Gastrocnemius medialis (tissue), 4 donors: ENCODE measurements at places on chromosomes 13 and 19. TPM values are rescaled to one million over a fixed set of nuclear protein-coding genes. Genes with fewer than 3 reads are reported as not detected.

DNA sequence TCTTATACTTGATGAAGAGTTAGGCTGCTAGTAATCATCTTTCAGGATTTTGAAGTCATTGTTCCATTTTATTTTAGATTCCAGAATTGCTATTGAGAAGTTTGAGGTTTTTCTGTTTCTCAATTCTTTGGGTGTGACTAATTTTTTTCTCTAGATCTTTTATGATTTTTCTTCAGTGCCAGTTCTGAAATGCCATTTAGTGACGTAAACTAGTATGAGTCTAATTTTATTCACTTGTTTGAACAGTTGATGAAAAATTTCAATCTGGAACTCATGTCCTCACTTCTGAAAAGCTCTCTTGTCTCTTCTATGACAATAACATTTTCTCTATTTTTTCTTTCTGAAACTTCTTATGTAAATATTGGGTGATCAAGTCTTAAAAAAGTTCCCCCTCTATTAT lies 188.5 kb upstream of the HTR2A start:
- no peaks in the 10 kb centered on the region for H3K36me3 ChIP-seq
- no peak for DNase-seq
- no peak overlapping the region for H3K4me3 ChIP-seq
- no peaks in the 10 kb centered on the region for H3K4me1 ChIP-seq

DNA sequence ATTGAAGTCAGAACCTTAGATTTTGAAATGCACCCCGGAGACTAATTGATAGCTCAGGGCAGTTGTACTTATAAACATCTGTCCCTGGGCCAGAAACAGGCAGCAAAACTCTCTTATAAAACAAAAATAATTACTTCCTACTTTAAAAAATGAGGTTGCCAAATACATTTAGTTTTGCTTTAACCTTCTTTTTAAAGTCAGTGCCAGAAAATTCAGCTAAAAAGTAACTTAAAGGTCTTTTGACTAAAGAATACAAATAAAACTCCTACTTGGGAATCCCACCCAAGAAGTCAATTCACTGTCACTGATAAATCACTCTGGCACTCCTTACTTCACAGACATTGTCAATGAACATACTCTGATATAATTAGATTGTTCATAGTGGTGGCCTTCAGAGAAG lies 60.7 kb downstream of the DOCK9 start:
- H3K4me3 ChIP-seq = no peak overlapping the region
- no peak for DNase-seq
- H3K36me3 ChIP-seq = no peaks in the 10 kb centered on the region
- H3K4me1 ChIP-seq = peaks cover 25% of the 10 kb centered on the region

DNA sequence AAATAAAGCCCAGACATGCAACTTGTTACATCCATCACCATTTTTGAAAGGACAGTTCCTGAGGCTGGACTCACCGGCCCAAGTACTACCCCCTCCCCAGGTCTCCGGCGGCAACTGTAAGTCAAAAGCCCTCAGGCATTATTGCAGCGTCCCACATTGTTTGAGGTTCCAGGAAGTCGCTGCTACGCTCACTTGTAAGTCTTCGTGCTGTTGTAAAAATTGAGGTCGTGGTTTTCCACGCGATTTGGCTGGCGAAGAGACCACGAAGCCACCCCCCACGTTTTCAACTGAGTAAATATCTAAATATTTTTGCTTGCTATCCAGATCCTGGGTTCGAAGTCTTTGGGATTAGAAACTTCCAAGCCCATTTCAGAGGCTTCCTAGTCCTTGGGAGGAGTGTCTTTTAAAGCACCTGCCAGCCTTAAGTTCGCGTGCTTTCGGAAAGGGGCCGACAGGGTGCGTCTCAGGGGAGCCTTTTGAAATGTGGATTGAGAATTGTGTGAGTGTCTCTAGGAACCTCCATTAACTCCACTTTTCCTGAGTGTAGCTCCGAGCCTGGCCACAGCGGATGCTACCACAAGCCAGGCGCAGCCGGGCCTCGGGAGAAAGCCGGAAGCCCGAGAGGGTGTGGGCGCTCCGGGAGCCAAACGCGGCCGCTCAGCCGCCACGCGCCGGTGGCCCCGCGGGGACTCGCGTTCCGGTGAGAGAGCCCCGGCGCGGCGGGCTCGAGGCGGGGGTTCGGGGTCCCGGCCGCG lies 434 bp upstream of the FNDC3A start:
- H3K4me1 ChIP-seq = peaks cover 28% of the 10 kb centered on the region
- no peaks in the 10 kb centered on the region for H3K27me3 ChIP-seq
- peak overlapping the region; percentile 96 for H3K4me3 ChIP-seq
- peak overlapping the region; percentile 98 for H3K27ac ChIP-seq

SPC24 gene
- total RNA-seq = not detected

DNA sequence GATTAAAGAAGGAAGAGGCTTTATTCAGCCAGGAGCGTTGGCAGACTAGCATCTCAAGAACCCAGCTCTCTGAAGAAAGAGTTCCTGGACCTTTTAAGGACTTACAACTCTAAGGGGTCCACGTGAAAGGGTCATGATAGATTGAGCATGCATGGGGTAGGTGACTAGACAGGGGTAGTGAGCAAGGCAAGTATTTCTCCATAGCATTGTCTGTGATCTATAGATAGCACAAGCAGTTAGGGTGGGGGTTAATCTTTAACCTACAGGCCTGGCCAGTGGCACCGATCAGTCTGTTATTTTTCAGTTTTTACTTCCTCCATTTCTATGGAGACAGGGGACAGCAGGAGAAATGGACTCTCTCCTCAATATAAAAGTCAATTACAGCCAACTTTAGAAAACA lies 983.7 kb downstream of the SLITRK1 start:
- no peak for DNase-seq
- no peak overlapping the region for H3K27ac ChIP-seq
- no peak overlapping the region for H3K4me3 ChIP-seq
- H3K27me3 ChIP-seq = no peaks in the 10 kb centered on the region
- H3K36me3 ChIP-seq = no peaks in the 10 kb centered on the region
- H3K4me1 ChIP-seq = no peaks in the 10 kb centered on the region

GRCh38 chr19:1122972-1123363 lies 19.2 kb downstream of the GPX4 start:
- H3K4me3 ChIP-seq = no peak overlapping the region
- DNase-seq = no peak
- no peak overlapping the region for H3K27ac ChIP-seq
- H3K36me3 ChIP-seq = peaks cover 81% of the 10 kb centered on the region
- no peaks in the 10 kb centered on the region for H3K27me3 ChIP-seq

DNA sequence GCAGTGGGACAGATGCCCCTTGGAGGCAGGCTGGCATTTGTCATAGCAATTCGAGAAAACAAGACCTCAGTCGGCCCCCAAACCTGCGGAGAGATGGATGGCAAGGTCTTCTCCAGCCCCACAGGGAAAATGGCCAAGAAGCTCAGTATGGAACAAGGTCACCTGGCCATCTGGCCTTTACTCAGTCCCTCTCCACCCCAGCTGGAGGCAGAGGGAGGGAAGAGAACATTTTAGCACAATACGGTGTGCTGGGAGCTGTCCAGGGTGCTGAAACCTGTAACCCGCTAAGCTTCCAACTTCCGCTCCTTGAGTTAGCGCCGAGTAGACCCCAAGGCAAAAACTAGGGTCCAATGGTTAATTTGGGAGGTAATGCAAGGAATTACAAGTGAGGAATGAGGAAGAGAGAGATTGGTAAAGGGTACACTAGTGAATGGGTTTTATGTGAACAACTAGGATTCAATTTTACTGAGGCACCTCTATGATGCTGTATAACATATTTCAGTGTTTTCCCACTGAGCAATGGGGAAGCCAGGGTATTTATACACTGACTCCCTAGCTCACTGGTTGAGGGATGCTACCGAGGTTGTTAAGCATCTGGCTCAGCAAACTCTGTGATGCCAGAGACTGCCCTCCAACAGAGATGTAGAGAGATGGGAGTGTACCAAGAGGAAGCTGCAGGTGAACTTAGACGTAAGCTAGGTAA lies 64.3 kb downstream of the CACNA1A start:
- no peaks in the 10 kb centered on the region for H3K27me3 ChIP-seq
- H3K4me1 ChIP-seq = no peaks in the 10 kb centered on the region
- no peaks in the 10 kb centered on the region for H3K36me3 ChIP-seq
- no peak overlapping the region for H3K4me3 ChIP-seq

DNA sequence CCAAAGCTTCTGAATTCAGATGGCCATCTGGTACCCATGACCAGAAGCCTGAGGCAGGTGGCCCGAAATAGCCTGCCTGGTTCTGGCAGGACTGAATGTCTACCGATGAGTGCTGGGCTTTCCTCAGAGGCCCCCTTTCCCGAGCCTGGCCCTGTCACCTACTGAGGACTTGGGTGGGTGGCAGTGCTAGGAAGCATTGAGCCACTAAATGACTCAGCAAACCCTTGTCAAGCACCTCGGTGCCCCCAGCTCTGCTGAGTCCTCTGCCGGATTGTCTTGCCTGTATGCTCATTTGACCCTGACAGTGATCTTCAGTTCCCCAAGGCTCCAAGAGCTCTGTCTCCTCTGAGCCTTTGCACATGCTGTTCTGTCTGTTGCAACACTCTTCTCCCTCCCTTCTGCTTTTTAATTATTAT lies 17.9 kb downstream of the PPP1R37 start:
- no peaks in the 10 kb centered on the region for H3K27me3 ChIP-seq
- no peak overlapping the region for H3K4me3 ChIP-seq
- H3K36me3 ChIP-seq = no peaks in the 10 kb centered on the region
- H3K27ac ChIP-seq = no peak overlapping the region
- H3K4me1 ChIP-seq = peaks cover 7% of the 10 kb centered on the region

CCDC124 gene
- total RNA-seq = 86.5 TPM

GRCh38 chr19:28387507-28387906 lies 825.4 kb downstream of the UQCRFS1 start:
- DNase-seq = no peak
- H3K36me3 ChIP-seq = no peaks in the 10 kb centered on the region
- H3K27me3 ChIP-seq = no peaks in the 10 kb centered on the region
- H3K27ac ChIP-seq = no peak overlapping the region
- H3K4me1 ChIP-seq = no peaks in the 10 kb centered on the region

GRCh38 chr13:47588676-47589075 lies 412.4 kb downstream of the SUCLA2 start:
- no peaks in the 10 kb centered on the region for H3K4me1 ChIP-seq
- H3K27ac ChIP-seq = no peak overlapping the region
- DNase-seq = no peak
- no peaks in the 10 kb centered on the region for H3K27me3 ChIP-seq
- H3K36me3 ChIP-seq = no peaks in the 10 kb centered on the region

- H3K27ac ChIP-seq = no peak overlapping the region
- H3K36me3 ChIP-seq = no peaks in the 10 kb centered on the region
- DNase-seq = no peak
- no peaks in the 10 kb centered on the region for H3K27me3 ChIP-seq
- H3K4me1 ChIP-seq = no peaks in the 10 kb centered on the region
- H3K4me3 ChIP-seq = no peak overlapping the region
Measured at GRCh38 chr19:39419003-39419402, 6.5 kb downstream of the PLEKHG2 start.

- peaks cover 4% of the 10 kb centered on the region for H3K4me1 ChIP-seq
- H3K27ac ChIP-seq = no peak overlapping the region
- no peak for DNase-seq
- H3K27me3 ChIP-seq = no peaks in the 10 kb centered on the region
Measured at GRCh38 chr13:77333594-77333993, 6.7 kb upstream of the MYCBP2 start.

DNA sequence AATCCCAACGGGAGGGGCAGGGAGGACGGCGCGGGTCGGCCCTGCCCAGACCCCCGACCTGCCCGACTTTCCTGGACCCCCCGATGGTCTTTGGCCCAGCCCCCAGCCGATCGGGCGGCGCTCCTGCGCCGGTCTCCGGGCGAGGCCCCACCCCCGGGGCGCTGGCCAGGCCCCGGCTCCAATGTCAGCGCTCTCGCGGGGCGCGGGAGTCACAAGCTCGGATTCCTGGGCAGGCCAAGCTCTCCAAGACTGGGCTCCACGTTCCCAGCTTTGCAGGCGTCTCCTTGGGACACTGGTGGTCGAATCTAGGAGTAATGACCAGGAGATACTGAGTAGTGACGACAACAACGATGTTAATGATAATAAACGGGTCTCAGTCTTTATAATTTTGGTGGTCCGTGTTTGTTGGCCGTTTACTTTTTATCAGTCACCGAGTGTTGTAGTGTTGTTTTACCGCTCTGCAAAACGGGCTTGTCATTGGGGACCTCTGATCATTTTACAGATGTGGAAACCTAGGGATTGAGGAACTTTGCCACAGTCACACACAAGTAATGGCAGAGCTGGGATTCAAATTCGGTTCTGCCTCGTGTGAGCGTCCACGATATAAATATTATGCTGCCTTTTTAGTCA lies 545 bp downstream of the RAD23A start:
- H3K4me1 ChIP-seq = peaks cover 30% of the 10 kb centered on the region
- H3K36me3 ChIP-seq = no peaks in the 10 kb centered on the region
- no peaks in the 10 kb centered on the region for H3K27me3 ChIP-seq
- H3K27ac ChIP-seq = peak overlapping the region; percentile 96
- peak; percentile 87 for DNase-seq

CHAMP1 gene
- total RNA-seq = 19.8 TPM

ANKRD24 gene
- total RNA-seq = 0.13 TPM

DNA sequence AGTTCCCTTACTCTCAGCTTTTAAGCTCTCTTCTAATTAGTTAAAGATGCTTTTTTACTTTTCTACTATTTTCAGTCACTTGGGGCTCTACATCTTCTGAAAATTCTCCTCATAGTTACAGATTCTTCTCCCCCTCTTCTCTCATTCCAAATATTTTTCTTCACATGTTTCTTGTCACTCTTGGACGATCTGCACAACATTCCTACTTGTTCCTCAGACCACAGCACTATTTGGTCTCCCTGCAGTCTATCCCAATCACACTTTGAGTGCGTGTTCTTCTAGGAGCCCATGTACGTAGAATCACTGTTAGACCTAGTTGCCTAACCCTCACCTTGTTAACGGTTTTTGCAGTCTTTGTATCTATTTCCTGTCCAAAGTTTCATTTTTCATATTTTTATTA lies 222.5 kb upstream of the SPRY2 start:
- no peaks in the 10 kb centered on the region for H3K4me1 ChIP-seq
- H3K27ac ChIP-seq = no peak overlapping the region
- no peak overlapping the region for H3K4me3 ChIP-seq
- no peak for DNase-seq

PGLYRP2 gene
- not detected for total RNA-seq

DNA sequence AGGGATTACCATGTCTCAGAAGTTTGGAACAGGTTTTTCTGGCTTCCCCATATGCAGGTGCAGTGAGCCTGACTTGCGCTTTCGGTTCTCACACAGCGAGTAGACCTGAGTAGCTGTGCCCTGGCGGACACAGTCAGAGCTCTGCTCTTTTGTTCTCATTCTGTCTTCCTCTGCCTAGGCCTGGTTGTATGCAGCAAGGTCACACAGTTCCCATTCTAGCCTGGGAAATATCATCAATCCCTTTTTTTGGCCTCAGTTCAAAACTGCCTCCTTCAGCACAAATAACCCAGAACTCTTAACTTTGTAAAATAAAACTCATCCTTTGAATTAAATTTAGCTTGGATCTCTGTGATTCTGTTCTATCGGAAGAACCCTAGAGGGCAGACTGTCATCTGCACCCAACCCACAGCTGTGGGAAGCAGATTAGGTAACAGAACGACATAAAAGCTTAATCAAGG lies 10.2 kb downstream of the OXGR1 start:
- H3K27ac ChIP-seq = peak overlapping the region; percentile 64
- no peak for DNase-seq
- H3K4me3 ChIP-seq = peak overlapping the region; percentile 16
